Tibial nerve (tissue), 4 donors: ENCODE measurements at places on chromosomes 2 and 18. TPM values are rescaled to one million over a fixed set of nuclear protein-coding genes. Genes with fewer than 3 reads are reported as not detected.

The C2orf15 gene
- total RNA-seq: 0.44 TPM

The TMEM178A gene
- 4.2 TPM for total RNA-seq

The RGPD6 gene
- 64.0 TPM for total RNA-seq

The B3GNT7 gene
- total RNA-seq: 3.3 TPM

The TSPYL6 gene
- not detected for total RNA-seq

The CABYR gene
- 0.78 TPM for total RNA-seq
